ENCODE measurements at places on chromosomes 12 and 14.

- DNase-seq, result no peak
These were observed 220.3 kb downstream of the FBXL14 start for GRCh38 chr12:1373901-1374735.

DNA sequence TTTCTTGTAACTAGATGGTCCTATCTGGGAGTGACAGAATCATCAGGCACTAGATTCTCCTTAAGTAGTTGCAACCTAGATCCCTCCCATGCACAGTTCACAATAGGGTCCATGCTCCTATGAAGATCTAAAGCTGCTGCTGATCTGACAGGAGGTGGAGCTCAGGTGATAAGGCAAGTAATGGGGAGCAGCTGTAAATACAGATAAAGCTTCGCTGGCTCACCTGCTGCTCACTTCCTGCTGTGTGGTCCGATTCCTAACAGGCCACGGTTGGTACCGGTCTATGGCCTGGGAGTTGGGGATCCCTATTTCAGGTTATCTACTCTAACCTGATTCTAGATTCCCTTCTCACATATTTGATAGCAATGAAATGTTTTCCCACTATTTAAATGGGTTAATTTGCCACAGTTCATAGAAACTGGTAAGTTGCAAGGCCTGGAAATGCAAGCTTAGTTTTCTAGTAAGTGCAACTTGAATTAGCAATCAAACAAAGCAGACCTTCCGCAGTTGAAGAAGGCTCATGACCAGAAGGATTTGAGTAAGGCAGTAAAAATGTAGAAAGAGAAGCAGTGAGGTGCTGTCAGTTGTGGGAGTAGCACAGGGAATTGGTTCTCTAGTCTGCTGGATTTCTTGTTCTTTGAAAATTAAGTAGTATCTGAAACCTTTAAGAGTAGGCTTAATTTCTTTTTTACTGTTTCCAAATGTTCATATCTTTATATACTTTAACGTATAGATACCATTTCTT is 332.3 kb downstream of the EGLN3 start:
- no peak for DNase-seq

DNA sequence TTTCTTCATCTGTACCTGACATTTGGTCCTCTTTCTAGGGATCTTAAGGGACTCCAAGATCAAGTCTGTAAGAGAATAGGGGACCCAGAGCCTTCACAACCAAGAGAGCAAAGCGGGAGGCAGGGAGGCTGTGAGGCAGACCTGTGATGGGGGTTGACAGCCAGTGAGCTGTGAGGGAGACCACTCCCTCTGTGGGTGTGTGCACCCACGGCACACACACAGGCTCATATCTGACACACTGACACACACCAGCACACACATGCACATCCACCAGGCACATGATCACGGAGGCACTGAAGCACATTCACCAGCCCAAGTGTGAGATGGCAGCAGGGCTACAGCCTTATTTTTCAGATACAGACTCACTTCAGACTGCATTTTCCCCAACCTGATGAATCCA is 55.2 kb downstream of the SPTB start:
- DNase-seq, result no peak

DNA sequence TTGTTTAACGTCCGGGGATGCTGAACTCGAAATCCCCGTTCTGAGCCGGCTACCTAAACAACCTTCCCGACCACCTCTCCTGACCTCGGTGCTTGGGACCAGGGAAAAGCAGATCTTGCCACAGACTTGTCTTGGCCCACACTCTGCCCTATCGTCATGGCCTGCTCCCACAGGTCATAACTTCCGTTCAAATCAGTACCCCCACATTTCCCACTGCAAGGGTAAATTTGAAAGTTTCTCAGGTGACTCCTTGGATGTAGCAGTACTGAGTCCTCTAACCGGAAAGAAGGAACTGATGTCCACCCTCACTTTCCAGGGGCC is 612 bp upstream of the RBM23 start:
- DNase-seq, result no peak

GRCh38 chr12:77377116-77377515 is 311.7 kb upstream of the E2F7 start:
- no peak for DNase-seq

GRCh38 chr12:19203013-19203412 is 73.5 kb downstream of the PLEKHA5 start:
- DNase-seq, result no peak

GRCh38 chr12:106780010-106780631 is 5.6 kb downstream of the RIC8B start:
- no peak for DNase-seq
